ENCODE measurements at places on chromosomes 1 and 21. TPM values are rescaled to one million over a fixed set of nuclear protein-coding genes. Genes with fewer than 3 reads are reported as not detected.

GRCh38 chr1:181318022-181318857 is 165.1 kb upstream of the CACNA1E start:
- ATAC-seq = peak; percentile 22

The CHI3L1 gene
- total RNA-seq = 5.4 TPM

The FCRL5 gene
- total RNA-seq = not detected

The CYP4X1 gene
- total RNA-seq = 8.4 TPM

The TNFAIP8L2 gene
- 4.7 TPM for total RNA-seq

The SLC9C2 gene
- not detected for total RNA-seq

- ATAC-seq = no peak
Observed at GRCh38 chr1:39892601-39893595, 8.8 kb downstream of the MYCL start.

The KIF26B gene
- 1.3 TPM for total RNA-seq

GRCh38 chr1:109787211-109787844 is 23.6 kb upstream of the EPS8L3 start:
- ATAC-seq = no peak

- no peak for ATAC-seq
Observed at GRCh38 chr1:165895451-165895871, 68.0 kb downstream of the UCK2 start.

DNA sequence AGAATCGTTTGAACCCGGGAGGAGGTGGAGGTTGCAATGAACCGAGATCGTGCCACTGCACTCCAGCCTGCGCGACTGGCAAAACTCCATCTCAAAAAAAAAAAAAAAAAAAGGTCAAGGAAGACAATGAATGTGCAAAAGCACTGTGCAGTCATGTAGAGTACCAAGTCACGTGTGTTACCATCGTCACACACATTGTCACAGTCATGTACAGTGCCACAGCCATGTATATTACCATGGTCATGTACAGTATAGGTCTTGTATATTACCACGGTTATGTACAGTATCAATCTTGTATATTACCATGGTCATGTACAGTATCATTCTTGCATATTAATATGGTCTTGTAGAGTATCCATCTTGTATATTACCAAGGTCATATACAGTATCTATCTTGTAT is 13.0 kb downstream of the DHRS3 start:
- ATAC-seq = no peak

GRCh38 chr1:226388131-226388530 is 19.8 kb downstream of the PARP1 start:
- no peak for ATAC-seq

The PEX14 gene
- total RNA-seq = 22.7 TPM

DNA sequence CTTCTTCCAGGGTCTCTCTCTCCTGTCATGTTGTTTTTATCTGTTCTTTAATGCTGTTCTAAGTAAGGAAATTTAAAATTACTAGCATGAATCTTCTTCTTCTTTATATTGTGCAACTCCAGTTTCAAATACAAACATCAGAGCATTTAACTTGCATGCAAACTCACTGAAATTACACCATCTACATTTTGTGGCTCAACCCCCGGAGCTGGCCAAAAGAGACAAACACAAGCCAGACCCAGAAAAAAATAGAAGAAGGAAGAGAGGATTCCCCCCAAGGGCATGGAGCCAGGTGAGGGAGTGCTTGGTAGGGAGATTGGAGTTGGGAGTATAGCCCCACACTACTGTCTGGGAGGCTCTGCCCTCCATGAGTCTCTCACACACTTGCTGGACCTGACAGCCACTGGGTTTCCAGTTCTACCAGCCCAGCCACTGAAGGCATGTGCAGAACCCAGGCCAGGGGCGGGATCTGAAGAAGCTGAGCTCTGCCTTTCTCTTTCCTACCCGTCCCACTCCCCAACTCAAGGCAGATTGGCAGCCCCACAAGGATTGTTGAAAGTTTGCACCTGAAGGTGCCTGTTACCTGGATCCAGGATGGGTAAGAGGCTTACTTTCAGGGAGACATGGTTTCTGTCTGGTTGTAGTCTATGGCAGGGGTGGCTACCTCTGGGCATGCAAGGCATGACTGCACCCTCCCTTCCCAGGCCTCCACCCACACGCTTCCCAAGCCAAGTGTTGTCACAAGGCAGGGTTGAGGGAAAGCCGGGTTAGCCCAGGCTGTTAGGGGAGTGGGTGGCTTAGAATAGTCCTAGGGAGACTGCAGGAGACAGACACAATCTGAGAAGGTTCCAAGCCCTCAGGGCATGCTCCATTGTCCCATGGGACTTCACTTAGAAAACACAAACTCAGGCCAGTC is 297.2 kb downstream of the TGFB2 start:
- ATAC-seq = no peak

- ATAC-seq = no peak
Observed at GRCh38 chr1:23533246-23534023, 2.4 kb upstream of the E2F2 start.

The PCP4L1 gene
- total RNA-seq = 2.8 TPM

DNA sequence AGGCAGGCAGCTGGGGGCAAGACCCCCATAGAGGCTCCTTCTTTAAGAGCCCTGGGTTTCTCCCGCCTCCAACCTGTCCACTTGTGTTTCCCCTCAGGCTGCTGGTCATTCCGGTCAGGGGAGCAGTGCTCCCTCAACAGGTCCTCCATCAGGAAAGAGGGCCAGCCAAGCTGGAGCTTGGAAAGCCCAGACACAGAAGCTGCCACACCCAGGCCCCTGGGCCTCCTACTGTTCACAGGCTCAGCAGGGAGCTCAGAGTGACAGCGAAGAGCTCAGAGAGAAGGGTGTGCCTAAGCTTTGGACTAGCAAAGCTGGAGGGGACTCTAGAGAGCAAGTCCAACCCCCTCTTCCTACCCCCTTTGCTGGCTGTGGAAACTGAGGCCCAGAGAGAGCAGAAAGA is 10.3 kb upstream of the CDCP2 start:
- no peak for ATAC-seq

- no peak for ATAC-seq
Observed at GRCh38 chr1:67609577-67610341, 75.2 kb upstream of the GADD45A start.

The DAP3 gene
- 81.4 TPM for total RNA-seq

The IGSF9 gene
- not detected for total RNA-seq

The PLCH2 gene
- 0.04 TPM for total RNA-seq
